AG10803 (cell line): ENCODE measurements at places on chromosomes 6 and 20.

- peak; percentile 80 for DNase-seq
Observed at GRCh38 chr20:48129345-48129942, 344.2 kb upstream of the SULF2 start.

GRCh38 chr6:110322874-110323242 lies 35.3 kb downstream of the METTL24 start:
- DNase-seq = no peak

DNA sequence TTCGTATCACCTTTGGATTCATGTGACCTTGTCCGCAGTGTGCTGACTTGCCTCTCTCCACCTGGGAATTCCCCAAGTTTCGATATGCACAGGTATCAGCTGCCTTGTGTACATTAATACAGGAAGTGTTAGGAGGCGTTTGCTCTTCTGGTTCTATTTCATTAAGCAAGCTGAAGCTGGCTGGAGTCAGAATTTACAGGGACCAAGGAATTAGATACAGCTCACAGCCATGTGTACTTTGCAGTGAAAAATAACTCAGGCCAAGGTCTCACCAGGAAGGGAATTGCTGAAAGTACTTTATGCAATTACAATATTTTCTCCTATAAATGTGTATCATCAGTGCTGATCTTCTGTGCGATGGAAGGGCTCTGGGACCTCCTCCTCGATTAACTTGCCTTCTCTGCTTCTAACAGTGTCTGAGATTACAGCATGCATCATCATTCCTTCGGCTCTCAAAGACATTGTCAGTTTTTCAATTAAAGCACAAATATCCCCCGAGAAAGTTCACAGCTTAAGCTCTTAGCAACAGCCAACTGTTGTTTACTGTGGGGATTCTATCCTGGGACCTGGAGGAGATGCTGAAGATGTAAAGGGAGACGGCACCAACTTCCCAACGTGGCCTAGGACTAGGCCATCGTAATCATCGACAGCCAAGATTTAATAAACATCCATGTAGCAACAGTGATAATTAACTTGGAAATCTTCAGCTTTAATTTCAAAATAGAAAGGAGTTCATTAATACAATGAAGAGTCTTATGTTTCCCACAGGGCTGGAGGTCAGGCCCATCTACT lies 13.8 kb upstream of the TIAM2 start:
- no peak for DNase-seq

- DNase-seq = peak; percentile 62
Observed at GRCh38 chr20:36886859-36887751, 11.2 kb downstream of the TLDC2 start.

- peak; percentile 11 for DNase-seq
Observed at GRCh38 chr6:126117251-126117650, 130.9 kb downstream of the TRMT11 start.
